ENCODE measurements at places on chromosomes 5 and 9.

GRCh38 chr5:151281001-151281639, 22.4 kb downstream of the SLC36A3 start:
- no peak for DNase-seq

GRCh38 chr9:26034786-26035185, 356.5 kb upstream of the TUSC1 start:
- no peak for DNase-seq

DNA sequence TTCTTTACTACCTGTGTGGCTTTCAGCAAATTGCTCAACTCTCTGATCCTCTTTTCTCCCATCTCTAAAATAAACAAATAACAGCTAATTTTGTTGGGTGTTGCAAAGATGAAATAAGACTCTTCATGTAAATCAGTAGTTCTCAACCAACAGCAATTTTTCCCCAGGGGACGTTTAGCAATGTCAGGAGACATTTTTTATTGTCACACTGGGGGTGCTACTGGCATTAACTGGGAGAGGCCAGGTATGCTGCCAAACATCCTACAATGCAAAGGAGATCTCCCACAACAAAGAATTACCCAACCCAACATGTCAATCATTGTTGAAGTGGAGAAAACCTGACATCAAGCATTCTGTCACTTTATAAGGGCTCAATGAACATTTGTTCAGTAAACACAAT, 19.7 kb downstream of the ADRA1B start:
- no peak for DNase-seq

- DNase-seq: no peak
These were observed 37.9 kb upstream of the GABRP start for GRCh38 chr5:170745481-170746071.

DNA sequence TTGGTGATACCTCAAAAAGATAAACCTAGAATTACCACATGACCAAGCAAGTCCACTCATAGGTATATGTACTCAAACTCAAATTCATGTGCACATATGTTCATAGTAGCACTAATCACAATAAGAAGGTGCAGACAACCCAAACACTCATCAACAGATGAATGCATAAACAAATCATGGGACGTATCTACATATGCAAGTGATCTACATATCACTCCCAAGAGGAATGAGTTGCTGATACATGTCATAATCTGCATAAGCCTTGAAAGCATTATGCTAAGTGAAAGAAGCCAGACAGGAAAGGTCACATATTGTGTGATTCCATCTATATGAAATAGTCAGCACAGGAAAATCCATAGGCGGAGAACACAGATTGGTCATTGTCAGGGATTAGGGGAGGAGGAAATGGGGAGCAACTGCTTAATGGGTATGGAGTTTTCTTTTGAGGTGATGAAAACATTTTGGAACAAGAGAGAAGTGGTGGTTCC, 10.6 kb upstream of the GPX8 start:
- DNase-seq: no peak

DNA sequence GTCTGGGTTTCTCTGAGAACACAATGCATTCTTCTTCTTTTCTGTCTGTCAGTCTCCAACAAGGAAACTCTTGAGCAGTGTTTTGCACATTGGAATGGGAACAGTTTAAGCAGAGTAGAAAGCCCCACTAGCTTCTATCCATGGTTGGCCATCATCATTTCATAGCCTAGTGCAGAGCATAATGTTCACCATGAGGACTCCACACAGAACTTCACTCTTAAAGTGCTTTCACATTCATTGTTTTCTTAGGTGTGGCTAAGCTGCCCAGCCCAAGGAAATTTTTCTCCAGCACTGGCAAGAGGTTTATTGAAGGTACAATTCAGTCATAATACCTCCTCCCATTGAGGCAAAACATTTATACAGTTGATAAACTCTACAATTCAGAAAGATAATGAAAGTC, 503.0 kb upstream of the CD180 start:
- DNase-seq: no peak

DNA sequence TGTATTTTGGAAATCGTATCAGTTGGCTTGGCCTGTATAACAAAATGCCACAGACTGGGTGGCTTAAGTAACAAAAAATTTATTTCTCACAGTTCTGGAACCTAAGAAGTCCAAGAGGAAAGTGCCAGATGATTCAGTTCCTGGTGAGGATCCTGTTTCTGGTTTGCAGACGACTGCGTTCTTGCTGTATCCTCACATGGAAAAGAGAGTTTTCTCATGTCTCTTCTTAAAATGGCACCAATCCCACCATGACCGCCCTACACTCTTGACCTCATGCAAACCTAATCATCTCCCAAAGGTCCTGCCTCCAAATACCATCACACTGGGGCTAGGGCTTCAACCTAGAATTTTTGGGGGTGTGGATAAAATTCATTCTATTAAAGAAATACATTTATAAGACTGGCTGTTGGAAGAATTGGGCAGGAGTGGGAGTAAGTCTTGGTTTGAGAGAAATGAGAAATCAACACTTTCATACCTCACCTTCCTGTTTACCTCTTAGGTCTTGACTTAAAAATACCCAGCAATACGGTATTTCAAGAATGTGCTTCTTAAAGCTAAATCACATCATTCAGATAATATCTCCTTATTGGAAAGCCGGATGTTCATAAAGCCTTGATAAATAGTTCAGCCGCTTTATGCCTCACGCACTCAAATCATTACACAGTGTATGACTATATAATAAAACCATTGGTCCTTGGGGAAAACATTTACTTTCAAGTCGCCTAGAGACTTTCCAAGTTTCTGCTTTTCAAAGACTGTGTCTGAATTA, 28.7 kb downstream of the PTTG1 start:
- DNase-seq: no peak

DNA sequence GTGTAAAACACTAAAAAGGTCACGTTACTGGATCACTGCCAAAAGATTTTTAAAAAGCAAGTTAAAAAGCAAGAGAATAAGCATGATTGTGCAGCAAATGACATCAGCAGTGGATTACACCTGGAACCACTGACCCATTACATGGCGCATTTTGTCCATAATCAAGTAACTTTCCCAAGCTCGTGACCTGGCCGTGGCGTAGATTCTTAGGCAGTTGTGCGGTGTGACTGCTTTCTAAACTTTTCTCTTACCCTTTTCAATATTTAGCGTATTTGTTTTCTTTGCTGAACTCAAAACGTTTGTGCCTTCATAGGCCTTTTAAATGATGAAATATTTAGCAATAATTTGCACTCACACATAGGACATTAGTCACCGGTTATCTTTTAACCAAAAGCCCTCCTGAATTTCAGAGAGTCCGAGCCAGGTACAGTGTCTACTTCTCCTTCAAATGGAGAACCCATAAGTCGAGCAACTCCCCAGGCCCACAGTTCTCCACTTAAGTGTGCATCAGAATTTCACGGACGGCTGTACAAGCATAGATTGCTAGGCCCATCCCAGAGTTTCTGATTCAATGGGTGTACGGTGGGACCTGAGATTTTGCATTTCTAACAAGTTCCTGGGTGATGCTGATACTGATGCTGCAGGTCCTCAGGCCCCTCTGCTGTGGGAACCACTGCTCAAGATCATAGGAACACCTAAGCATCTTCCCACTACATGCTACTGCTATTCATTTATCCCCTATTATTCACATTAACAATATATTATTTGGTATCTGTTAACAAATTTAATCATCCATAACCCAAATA, 144.4 kb downstream of the GLIS3 start:
- DNase-seq: no peak

GRCh38 chr5:122498163-122498562, 186.1 kb downstream of the SNCAIP start:
- DNase-seq: no peak

DNA sequence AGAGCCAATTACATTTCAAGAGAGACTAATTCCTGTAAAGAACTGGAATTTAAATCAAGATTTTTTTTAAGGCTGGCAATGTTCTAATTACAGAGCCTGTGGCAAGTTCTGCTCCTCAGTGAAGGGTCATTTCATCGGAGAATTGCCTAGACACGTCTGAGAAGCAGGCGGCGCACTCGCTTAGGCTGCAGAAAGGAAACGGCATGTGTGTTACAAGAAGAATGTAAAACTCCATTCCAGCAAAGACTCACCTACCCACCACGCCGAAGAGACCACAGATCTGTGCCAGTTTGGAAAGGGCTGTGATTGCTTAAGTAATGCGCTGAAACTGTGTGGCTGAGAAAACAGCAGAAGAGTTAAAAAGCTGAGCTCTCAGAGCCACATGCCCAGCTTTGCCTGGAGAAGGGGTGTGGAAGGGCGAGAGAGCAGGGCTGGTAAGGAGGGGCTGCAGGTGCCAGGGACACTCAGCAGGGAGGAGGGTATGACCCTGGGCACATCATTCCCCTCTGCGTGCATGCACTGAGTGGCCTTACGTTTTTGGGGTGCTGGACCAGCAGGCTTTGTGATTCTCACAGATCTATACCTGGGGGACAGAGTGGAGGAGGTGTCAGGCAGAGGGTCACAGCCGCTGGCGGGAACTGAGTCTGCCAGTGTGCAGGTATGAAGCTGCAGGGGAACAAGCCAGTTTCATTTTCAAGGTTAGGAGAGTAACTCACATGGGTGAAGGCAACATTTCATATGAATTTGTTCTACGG, 17.8 kb upstream of the SLC25A51 start:
- no peak for DNase-seq

DNA sequence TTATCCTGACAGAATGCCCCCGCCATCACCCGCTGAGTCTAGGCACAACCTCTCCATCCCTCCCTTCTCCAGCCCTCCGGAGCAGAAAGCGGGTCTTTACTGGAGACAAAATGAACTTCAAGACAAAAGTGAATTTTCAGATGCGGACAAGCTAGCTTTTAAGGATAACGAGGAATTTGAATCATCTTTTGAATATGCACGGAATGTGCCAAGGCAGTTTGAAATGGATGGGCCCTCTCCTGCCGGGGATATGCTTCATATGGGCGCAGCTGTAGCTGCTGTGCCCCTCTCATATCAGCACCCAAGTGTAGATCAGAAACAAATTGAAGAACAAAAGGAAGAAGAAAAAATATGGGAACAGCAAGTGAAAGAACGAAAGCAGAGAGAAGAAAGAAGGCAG, 37.5 kb downstream of the CPLANE1 start:
- DNase-seq: no peak

GRCh38 chr9:35700031-35700430, 10.3 kb upstream of the TPM2 start:
- DNase-seq: no peak

Data from stimulated activated CD4-positive, alpha-beta T cell treated with anti-CD3 and anti-CD28 coated beads, Interleukin-15, amount 100 ng/mL, for 24 hours (primary cell).